ENCODE measurements at places on chromosomes 1 and 21.

- DNase-seq, result no peak
Observed at GRCh38 chr1:193487722-193488121, 301.3 kb upstream of the B3GALT2 start.

DNA sequence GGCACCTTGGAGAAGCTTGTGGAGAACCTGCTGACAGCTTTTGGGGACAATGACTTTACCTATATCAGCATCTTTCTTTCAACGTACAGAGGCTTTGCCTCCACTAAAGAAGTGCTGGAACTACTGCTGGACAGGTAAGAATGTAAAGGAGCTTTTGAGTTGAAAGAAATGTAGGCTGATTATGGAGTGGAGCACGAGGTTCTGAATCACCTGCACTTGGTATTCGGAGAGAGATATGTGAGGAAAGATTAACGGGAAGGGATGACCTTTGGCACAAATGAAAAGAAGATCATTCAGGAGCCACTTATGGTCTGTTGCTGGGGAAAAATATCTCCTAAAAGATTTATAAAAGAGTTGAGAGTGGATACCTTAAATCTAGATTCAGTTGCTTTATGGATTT, 42.7 kb downstream of the RGL1 start:
- no peak for DNase-seq

DNA sequence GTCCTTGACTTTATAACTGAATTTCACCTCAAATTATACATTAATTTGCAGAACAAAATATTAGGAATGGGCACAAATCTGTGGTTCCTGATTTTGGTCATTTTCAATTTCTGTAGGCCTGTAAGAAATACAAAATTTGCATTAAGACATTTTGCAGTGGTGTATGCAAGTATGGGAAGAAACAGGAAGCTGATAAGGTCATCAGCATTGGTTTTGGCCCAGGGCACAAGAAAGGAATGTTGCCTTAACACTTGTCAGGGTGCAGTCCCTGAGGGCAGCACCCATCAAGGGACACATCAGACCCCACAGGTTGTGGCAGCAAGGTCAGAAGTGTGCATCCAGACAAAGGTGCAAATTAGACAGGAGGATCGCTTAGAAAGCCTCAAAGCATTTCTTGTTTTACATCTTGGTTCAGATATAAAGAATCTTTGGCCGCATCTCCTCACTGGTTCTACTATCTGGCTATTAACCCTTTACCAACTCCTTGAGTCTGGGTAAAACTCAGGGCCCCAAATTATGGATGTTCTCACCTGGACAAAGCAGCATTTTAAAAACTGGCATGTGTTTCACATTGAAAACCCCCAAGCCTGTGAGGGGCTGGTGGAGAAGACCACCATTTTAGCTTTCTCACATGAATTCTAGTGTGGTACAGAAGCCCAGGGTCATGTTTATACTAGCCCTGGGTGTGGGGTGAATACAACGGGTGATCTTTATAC, 182.4 kb downstream of the CDC7 start:
- DNase-seq, result no peak

GRCh38 chr1:17340358-17340757, 31.6 kb upstream of the PADI6 start:
- no peak for DNase-seq

- no peak for DNase-seq
Observed at GRCh38 chr1:60402216-60402615, 328.6 kb upstream of the C1orf87 start.

GRCh38 chr1:99334991-99335390, 70.7 kb downstream of the PLPPR4 start:
- no peak for DNase-seq

GRCh38 chr1:39576016-39576657, 453 bp downstream of the PABPC4 start:
- no peak for DNase-seq

DNA sequence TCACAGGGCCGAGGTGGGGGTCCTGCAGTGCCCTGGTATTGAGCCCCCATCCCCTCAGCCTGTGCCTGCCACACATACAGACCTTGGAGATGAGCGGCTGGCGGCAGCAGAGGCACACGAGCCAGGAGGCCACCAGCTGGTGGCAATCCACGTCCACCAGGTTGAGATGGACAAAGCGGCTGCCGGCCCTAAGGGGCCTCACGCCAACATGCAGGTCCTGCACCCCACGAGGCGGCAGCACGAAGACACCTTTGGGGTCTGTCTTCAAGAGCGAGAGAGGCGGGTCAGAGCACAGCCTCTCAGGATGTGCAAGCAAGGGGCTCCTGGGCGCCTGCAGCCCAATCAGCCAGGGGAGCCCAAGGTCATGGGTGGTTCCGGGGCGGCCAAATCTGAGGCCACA, 128.0 kb downstream of the NPHP4 start:
- no peak for DNase-seq

Data from iPS DF 19.7 (cell line).